Hindlimb muscle (tissue), 1 donor: ENCODE measurements at places on chromosomes 13 and 19.

- DNase-seq: no peak
Observed at GRCh38 chr19:5023128-5023571, 54.2 kb downstream of the KDM4B start.

- no peak for DNase-seq
Observed at GRCh38 chr13:37640499-37640898, 41.9 kb upstream of the POSTN start.

DNA sequence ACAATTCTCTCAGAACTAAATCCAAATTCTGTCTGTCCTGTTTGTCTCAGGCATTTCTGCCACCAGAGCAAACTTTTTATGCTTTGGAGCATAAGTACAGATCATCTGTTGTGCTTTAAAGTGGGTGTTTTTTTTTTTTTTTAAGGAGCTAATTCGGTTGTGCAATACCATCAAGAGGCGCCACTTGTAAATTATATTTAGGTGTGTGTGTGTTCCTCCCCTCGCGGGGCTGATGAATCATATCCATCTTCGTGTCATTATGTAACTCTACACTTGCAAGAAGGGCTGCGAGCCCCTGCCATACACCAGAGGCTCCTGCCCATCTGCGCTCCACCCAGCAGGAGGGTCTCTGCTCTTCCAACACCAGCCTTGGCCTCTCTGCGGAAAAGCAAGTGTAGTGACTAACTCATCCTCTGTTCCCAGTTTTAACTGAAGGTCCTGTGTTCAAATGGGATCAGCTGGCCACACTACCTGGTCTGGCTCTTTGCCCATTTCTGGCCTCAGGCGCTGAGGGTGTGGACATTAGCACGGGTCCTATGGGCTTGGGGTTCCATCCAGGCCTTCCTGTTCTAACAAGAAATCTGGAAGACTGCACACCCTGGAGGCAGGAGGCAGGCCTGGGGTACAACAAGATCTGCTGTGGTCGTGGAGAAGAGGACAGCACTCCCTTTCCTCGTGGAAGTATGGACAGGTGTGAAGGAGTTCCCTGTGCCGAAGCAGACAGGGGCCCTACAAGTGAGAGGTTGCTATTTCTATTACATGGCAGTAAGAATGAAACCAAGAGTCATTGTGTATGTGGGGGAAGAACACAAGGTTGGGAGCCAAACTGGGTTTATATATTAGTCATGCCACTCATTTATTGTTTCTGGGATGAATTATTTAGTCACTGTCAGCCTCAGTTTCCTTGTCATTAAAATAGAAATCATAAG lies 96.1 kb upstream of the MBNL2 start:
- DNase-seq: no peak

DNA sequence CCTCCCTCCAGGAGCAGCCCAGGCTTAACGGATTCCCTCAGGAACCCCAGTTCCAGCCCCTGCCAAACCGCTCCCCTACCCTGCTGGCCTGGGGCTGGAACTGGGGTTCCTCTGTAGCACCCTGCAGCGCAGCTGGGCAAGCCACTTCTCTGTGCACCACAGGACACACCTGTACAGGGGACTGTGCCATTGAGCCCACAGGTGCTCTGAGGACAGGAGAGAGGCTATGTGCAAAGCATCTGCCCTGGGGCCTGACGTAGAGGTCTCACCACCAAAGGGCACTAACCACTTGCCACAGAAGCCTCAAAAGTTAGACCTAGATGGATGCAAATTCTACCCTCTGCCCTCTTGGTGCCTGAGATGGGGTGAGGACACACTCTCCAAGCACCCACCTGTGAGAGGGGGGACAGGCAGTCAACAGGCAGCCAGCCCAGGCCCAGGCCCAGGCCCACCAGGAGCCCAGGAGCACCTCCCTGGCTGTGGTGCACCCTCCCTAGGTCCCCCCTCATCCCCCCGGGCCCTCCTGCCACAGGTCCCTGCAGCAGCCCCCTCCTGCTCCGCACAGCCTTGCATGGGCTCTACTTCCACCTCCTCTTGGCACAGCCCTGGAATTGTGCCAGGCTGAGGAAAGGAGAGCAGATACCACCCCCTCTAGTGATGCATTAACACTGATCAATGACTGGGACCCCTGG lies 27.6 kb upstream of the SLC35E1 start:
- DNase-seq: no peak

DNA sequence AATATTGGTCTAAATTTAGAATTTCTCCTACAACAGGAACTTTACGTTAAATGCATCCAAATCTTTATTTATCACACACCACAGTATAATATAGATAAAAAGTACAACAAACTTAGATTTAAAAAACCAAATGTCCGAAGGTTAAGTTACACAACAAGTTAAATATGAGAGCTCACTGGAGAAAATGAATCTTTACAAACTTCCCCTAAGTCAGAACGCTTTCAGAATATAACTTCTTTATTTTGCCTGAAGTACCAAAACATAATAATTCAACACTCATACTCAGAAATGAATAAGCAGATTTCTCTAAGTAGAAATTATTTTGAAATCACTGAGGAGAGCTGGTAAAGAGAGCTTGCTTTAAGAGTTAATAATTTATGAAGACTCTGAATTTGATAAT lies 33.8 kb downstream of the TSC22D1 start:
- no peak for DNase-seq

DNA sequence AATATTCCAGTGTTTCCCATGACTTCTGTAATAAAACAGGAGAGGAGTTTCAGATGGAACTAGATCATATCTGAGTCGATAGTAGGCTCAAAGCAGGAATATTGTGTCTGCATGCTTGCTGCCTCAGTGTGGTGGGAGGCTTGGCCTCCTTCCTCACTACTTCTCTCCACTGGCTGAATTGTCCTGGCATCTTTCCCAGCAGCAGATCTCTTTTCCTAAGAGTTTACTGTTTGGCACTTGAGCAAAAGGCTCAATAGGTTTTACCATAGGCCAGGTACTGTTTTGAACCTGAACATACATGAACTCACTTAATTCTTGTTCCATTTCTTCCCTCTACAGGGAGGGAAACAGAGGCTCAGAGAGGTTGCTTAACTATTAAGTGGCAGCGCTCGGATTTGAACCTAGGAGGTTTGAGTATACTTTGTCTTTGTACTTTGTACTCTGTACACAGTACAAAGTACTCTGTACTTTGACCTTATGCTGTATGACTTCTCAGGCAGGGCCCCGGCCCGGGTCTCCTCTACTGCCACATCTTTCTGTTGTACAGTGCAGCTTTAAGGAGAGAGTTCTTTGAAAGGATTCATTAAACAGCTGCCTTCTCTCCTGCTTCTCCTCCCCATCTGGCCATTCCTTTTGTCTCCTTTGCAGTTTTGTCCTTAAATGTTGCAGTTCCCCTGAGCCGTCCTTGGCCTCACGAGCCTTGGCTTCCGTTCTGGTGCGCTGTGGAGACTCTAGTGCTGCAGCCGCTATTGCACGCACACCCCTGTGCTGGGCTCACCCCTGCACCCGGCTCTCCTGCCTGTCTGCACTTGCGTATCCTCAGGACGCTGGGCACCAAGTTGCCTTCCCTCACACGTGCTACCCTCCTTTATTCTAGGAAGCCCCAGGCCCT lies 8.1 kb downstream of the B3GLCT start:
- peak; percentile 61 for DNase-seq

GRCh38 chr19:17104679-17105078 lies 29.1 kb downstream of the MYO9B start:
- no peak for DNase-seq

- DNase-seq: no peak
Observed at GRCh38 chr19:29880498-29881081, 61.4 kb upstream of the URI1 start.

- no peak for DNase-seq
Observed at GRCh38 chr19:10797541-10798256, 38.3 kb downstream of the TMED1 start.

DNA sequence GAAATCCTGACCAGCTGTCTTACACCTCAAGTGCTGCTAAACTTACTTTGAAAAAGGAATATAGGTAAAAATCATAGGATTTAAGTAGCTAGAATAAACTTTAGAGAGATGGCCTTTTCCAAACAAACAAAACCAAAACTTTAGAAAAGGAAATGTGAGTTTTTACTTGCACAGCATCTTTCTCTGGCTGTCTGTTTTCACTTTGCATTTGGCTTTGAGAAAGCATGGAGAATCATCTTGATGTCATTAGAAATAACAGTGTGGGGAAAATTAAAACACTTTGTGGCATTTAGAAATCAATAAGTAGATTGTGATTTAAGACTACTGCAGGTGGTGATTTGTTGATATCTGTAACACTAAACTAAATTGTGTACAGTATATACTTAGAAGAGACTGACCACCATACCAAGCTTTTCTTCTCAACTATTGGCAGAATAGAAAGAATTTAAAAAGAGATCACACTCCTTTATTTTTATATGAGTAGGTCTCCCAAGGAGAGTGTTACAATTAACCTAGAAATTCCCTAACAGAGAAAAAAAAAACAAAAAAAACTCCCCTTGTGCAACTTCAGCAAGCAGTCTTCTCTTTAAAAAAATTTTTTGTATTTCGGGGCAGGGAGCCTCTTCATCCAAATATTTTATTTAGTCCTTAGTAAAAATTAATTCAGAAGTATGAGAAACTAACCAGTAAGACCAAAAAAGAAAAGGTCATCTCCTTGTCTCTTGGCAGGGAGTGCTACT lies 6.1 kb downstream of the WDFY2 start:
- DNase-seq: no peak

DNA sequence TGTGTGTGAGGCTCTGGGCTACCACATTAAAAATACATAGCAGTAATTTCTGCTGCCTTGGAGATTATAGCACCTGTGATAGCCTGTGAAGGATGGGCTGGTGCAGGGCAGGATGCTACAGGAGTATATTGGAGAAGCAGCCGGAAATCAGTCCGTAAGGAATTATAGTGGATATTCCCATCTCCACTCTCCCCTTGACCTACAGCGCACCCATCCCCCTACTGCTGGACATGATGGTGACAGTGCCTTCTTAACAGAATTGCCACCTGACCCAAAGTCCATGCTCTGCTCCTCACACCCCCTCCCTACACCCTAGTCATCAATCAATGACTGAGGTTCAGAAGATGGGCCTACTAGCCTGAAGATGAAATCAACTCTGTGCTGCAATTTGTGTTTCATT lies 376.0 kb downstream of the GPC5 start:
- no peak for DNase-seq

- no peak for DNase-seq
Observed at GRCh38 chr13:29472332-29472961, 123.0 kb downstream of the SLC7A1 start.

- DNase-seq: no peak
Observed at GRCh38 chr13:98353750-98354149, 176.7 kb upstream of the RNF113B start.

DNA sequence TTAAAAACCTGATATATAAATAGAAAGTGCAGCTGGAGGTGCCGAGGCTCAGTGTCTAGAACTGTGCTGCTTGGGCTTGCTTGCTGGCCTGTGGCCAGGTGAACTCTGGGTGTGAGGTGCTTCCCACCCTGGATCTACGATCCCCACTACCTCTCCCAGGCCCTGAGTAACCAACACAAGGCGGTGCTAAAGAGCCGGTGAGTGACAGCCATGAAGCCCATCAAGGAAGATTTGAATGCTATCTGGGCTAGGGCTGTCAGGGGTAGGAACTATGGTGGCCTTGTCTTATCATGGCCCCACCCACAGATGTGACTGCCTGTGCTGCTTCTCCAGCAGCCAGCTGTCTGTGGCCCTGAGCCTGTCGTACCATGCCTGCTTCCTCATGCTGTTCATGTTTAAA lies 25.6 kb upstream of the ZNF91 start:
- DNase-seq: no peak

GRCh38 chr13:97259798-97260714 lies 37.9 kb downstream of the MBNL2 start:
- no peak for DNase-seq

- DNase-seq: no peak
Observed at GRCh38 chr13:29143847-29144246, 323.7 kb downstream of the MTUS2 start.

GRCh38 chr19:4360081-4360569 lies 16.8 kb downstream of the MPND start:
- DNase-seq: no peak

DNA sequence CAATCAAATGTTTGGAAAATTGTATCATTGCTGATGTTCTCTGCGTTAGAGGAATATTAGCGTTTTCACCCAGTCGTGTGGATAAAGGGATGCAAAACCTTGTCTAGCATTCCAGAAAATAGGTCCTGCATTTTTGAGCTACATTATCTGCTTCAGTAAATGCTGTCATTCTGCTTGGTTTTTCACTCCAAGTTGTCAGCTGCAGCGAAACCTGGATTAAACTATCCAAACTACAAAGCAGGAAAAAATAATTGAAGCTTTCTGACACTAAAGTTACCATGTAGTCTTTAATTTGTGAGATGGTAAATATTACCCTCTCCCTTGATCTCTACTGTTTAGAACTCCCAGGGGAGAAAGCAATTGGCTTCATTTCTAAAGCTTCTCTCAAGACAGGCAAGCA lies 1795.5 kb upstream of the PRR20A start:
- no peak for DNase-seq

- no peak for DNase-seq
Observed at GRCh38 chr19:45834970-45835369, 19.9 kb upstream of the RSPH6A start.

DNA sequence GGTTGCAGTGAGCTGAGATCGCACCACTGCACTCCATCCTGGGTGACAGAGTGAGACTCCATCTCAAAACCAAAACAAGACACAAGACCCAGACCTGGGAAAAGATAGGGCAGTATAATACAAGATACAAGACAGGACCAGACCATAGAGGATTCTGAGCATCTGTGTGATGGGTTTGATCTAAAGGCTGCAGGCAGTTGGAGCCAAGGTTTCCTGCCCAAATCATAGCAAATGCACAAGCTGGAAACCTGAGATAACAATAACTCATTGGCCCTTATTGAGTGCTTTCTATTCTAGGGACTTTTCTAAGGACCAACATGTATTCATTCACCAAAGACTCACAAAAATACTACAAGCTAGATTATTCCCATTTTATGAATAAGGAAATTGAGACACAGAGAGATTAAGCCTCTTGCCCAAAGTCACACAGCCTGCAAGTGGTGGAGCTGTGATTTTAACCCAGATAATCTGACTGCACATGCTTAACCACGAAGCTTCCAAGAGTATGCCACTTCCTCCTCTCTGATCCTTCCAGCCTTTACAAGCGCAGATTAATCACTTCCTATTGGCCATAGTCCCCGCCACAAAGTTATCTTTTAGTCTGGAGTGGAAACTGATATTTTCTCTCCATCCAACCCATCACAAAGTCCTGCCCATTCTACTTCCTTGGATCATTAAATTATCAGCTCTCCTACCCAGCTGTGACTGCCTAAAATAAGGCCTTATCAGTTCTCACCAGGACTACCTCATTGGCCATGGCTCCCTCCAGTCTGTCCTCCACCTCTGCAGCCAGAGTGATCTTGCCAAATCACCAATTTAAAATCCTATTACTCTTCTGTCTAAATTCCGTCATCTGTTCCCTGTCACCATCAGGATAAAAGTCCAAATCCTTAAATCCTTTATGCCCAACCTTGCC lies 147.2 kb downstream of the FLT1 start:
- no peak for DNase-seq

- DNase-seq: no peak
Observed at GRCh38 chr13:38618336-38618735, 68.5 kb upstream of the FREM2 start.

GRCh38 chr19:15292847-15293582 lies 39.3 kb downstream of the BRD4 start:
- DNase-seq: no peak

- no peak for DNase-seq
Observed at GRCh38 chr19:47653856-47654255, 44.9 kb downstream of the BICRA start.
